MV-4-11 (cell line): ENCODE measurements at places on chromosomes 11 and 22.

DNA sequence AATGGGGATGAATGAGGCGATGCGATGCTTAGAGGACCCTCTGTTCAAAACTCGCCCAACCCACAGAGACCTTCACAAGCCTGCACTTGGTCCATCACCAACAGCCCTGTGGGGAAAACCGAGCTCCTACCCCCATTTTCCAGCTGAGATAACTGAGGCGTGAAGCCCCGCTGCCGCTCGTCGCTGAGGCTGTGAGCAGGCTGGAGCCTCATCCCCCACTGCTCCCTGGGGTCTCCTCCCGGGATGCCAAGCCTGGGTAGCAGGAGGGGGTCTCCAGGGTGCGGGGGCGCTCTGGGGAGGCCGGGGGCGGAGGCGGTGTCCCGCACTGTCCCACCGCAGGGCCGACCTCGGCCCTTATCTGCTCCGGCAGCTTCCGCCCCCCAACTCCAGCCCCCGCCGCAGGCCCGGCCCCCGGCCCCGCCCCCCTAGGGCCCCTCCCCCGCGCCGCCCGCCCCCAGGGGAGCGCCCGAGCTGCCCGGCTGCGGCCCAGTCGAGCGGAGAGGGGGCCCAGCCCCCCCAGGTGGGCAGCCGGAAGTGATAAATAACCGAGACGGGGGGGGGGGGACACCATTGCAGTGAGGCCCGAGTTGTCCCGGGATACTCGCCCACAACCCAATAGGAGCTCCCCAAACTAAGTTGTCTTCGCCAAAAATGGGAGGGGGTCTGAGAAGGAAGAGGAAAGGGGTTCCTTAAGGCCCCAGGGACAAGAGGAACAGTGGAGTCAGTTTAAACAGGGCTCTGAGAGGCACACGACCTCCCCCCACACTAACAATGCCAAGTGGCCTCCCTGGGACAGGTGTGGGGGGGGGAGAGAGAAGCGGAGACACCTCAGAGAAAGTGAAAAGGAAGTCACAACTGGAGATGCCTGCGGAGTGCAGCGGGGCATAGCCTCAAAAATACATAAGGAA is 8.3 kb upstream of the SLC39A13 start:
- DNase-seq = no peak

GRCh38 chr22:26534874-26535602 is 22.8 kb upstream of the TFIP11 start:
- DNase-seq = peak; percentile 27

GRCh38 chr22:35205961-35206360 is 51.3 kb upstream of the HMGXB4 start:
- DNase-seq = no peak

GRCh38 chr11:61912530-61912898 is 4.9 kb downstream of the RAB3IL1 start:
- DNase-seq = peak; percentile 93

- DNase-seq = no peak
Measured at GRCh38 chr11:7418061-7418460, 67.2 kb upstream of the OLFML1 start.

DNA sequence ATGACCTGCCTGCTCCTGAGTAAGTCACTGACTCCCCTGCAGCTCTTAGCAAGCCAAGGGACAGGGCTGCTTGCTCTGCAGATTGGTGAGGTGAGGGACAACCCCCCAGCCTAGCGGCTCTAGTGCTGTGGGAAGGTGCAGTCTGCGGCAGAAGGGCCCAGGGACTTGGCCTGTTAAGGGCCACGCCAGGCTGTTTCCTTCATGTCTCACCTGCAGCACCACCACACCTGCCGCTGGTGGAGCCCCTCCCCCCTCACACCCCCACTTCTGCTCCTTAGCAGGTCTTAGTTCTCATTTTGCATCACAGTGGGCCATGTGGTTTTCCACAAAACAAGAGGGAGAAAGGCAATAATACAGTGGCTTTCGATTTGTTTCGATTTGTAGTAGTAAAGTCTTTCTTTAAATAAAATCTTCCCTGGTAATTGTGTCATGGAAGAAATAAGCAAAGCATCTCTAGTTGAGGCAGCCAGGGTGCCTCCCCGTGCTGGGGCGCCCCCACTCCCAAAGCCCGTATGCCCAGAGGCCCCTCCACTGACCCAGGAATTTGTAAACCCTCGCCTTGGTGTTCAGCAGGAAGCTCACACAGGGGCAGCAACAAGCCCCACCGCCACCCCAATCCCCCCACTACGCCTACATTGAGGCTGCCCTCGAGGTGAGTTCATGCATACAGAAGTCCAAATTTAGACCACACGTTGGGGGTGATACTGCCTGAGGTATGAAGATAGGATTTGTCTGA is 86.5 kb upstream of the CLDN5 start:
- no peak for DNase-seq

DNA sequence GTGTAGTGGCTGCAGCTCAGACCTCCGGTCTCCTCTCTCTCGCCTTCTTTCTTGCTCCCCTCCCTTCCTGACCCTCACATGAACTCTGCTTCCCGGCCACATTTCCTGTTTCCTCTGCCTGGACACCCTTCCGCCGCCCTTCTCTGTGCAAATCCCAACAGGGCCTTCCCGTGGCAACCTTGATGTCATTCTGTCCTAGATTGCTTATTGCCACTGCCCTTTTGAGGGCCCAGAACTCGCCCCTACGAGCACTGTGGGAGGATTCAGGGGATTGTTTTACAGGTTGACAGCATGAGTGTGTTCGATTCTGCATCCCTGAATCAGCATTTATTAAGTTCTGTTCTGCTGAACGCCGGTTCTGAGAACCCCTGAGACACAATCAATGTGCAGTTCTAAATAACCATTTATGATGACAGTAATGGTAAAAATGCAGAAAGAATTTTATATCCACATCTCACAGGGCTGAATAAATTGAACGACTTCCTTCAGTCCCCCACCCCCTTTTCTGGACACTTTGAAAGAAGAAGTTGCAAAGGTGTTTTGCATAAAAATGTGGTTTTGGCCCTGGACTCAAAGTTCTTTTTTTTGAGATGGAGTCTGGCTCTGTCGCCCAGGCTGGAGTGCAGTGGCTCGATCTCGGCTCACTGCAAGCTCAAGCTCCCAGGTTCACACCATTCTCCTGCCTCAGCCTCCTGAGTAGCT is 6.4 kb downstream of the BATF2 start:
- peak; percentile 31 for DNase-seq

- no peak for DNase-seq
Measured at GRCh38 chr11:117495357-117495756, 167.7 kb downstream of the CEP164 start.

- DNase-seq = no peak
Measured at GRCh38 chr11:118175993-118176777, at the start of gene SCN2B. Gene SCN2B, minus strand, starts transcription at chr11:118176639. Its CDS starts 208 bp downstream, at chr11:118176431.

DNA sequence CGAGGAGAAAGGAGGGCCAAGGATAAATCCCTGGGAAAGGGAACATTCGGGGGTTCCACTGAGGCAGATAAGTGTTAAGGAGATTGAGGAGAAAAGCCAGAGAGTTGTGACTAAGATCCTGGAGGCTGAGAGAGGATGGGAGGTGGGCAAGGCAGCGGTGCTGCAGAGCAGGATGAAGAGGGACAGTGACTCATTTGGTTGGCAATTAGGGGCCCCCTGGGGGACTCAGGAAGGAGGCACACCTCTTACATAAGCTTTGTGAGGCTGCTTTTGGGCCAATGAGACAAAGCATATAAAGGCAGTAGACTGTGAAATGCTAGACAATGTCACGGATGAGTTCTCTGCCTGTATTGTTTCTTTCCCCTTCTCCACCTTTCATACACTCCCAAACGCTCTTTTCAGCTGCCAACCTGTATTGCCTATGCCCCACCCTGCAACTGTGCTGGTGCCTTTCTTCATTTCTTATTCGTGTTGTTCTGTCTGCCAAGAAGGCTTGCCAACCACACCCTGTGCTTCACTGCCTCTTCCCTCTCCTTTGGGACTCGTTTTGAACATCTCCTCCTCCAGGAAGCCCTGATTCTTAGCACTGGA is 246.8 kb upstream of the KIRREL3 start:
- peak; percentile 2 for DNase-seq

DNA sequence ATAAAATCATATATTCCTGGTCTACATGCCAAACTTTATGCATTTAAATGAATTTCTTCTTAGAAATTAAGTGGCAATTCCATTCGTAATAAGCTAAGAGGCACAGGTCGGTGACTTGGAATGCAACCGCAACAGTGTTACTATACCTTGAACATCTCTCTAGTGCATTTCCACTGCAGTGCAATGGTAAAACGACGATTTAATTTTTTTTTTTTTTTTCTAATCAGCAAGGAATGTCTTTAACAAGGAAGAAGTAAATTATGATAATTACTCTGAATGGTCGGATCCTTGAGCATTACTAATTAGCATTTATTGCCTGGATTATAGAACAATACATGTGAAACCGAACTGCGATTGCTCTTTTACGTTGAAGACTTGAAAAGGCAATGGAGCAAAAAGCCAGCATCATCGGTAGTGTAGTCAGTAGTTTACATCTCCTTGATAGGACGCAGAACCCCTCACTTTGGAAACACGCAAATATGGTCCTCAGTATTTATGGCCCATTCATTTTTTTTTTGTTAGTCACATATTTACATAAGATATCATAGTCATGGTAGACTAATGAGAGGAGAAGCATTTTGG is 20.2 kb downstream of the BLID start:
- DNase-seq = no peak

DNA sequence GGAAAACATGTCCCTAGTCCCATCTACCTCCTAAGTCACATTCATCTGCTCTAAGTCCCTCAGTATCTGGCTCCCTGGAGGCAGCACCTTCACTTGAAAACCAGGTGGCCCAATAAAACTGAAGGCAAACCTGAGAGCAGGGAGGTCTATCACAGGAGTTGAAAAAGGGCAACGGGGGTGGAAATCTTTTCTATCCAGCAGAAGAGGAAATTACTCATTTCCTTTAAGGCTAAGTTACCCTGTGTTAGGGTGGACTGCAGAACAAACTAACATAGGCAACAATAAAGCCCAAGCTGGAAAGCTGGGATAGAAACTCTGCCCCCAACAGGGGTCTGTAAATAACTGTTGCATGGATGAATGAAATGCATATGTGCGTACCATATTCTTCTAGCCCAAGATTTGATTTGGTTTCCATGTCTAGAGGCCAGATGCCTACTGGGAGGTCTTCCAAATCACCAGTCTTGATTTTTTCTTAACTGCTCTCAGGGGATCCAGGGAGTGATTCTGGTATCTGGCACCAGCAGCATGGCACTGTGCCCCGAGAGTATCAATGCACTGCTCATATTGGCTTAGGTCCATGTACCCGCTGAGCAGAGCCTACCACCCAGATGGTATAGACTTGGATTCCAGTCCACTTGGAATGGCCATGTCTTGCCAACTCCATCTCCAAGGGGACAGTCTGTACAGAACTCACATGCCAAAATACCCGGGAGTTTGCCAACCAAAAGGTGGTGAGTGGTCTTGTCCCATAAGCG is 350.0 kb upstream of the NCAM1 start:
- DNase-seq = no peak
